ENCODE measurements at places on chromosomes 1 and 21.

GRCh38 chr1:236536540-236536939 lies 12.8 kb downstream of the LGALS8 start:
- no peak for DNase-seq

DNA sequence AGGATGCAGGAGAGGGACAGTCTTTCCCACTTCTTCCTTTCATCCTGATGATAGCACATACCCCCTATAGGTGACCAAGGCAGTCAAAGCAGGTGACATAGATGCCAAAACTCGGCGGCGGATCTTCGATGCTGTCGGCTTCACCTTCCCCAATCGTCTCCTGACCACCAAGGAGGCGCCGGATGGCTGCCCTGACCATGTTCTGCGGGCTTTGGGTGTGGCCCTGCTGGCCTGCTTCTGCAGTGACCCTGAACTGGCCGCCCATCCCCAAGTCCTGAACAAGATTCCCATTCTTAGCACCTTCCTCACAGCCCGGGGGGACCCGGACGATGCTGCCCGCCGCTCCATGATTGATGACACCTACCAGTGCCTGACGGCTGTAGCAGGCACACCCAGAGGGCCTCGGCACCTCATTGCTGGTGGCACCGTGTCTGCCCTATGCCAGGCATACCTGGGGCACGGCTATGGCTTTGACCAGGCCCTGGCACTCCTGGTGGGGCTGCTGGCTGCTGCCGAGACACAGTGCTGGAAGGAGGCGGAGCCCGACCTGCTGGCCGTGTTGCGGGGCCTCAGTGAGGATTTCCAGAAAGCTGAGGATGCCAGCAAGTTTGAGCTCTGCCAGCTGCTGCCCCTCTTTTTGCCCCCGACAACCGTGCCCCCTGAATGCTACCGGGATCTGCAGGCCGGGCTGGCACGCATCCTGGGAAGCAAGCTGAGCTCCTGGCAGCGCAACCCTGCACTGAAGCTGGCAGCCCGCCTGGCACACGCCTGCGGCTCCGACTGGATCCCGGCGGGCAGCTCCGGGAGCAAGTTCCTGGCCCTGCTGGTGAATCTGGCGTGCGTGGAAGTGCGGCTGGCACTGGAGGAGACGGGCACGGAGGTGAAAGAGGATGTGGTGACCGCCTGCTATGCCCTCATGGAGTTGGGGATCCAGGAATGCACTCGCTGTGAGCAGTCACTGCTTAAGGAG lies 2.9 kb downstream of the NCDN start:
- no peak for DNase-seq

- DNase-seq, result no peak
Measured at GRCh38 chr1:102089791-102090190, 93.1 kb upstream of the OLFM3 start.

DNA sequence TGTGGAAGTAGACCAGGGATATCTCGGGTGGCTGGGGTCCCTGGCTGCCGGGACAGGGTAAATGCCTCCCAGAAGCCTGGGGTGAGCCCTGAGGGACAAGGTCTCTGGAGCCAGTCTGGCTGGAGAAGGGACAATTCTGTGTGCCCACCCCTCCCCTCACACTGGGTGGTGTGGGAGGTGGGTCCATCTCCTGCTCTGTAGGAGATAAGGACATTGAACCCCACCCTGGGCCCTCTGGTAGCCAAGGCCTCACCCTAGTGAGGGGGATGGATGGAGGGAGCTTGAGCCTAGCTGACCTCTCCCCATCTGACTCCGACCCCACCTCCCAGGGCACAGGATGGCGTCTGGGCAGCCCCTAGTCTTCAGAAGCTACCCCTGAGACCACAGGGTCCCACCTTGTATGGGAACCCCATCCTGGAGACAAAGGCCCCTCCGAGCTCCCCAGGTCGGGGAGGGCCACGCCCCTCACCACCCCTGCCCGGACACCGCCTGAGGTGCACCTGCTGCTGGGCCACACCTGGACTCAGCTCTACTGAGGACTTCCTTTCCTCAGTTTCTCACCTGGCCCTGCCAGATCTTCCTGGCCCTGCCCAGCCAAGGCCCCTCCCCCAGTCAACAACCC lies 4.3 kb downstream of the AGRN start:
- no peak for DNase-seq

- no peak for DNase-seq
Measured at GRCh38 chr21:29669416-29669815, 270.4 kb downstream of the GRIK1 start.

DNA sequence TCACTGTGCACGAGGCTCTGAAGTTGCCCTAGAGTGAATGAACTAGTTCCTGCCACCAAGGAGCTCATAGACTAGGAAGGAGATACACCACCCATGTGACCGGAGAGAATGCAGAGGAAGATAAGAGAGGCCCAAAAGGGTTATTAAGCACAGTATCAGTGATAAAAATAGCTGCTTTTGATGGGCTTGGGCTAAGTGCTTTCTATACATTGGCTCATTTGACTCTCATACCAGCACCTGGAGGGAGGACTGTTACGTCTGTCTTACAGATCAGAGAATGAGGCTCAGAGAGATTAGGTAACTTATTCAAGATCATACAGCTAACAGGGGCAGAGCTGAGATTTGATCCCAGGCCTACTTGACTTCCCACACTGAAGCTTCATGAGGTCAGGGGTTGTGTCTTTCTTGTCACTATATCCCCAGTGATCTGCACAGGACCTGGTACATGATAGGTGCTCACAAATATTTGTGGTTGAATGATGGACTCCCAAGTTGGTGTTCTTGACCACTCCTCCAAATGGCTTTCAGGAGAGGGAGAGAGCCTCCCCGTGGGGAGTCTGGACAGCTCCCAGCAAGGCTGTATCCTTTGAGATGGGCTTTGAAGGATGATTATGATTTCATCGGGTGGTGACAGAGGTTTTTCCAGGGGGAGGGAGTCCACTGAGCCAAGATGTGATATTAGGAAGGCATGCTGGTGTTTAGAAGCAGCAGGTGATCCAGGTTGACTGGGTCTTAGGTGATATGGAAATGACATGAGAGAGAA lies 14.4 kb downstream of the PPFIA4 start:
- DNase-seq, result no peak

GRCh38 chr1:203017061-203017460 lies 9.2 kb upstream of the PPFIA4 start:
- no peak for DNase-seq

- no peak for DNase-seq
Measured at GRCh38 chr21:42146273-42146805, 72.6 kb upstream of the ABCG1 start.

- no peak for DNase-seq
Measured at GRCh38 chr1:6313393-6314200, 52.7 kb upstream of the GPR153 start.

- no peak for DNase-seq
Measured at GRCh38 chr1:153799016-153799415, 23.8 kb downstream of the SLC27A3 start.

GRCh38 chr1:89706700-89707012 lies 73.7 kb downstream of the LRRC8C start:
- DNase-seq, result no peak

GRCh38 chr1:22114083-22115012 lies 28.5 kb downstream of the WNT4 start:
- no peak for DNase-seq

- DNase-seq, result no peak
Measured at GRCh38 chr1:168512864-168513595, 30.8 kb downstream of the XCL2 start.

- DNase-seq, result peak; percentile 5
Measured at GRCh38 chr1:199122532-199123311, 483.9 kb downstream of the PTPRC start.

GRCh38 chr1:21911205-21912001 lies 25.7 kb downstream of the HSPG2 start:
- DNase-seq, result no peak

- no peak for DNase-seq
Measured at GRCh38 chr1:51344602-51345299, 14.4 kb upstream of the TTC39A start.

- no peak for DNase-seq
Measured at GRCh38 chr1:207029701-207030521, 2.6 kb downstream of the C1orf116 start.

DNA sequence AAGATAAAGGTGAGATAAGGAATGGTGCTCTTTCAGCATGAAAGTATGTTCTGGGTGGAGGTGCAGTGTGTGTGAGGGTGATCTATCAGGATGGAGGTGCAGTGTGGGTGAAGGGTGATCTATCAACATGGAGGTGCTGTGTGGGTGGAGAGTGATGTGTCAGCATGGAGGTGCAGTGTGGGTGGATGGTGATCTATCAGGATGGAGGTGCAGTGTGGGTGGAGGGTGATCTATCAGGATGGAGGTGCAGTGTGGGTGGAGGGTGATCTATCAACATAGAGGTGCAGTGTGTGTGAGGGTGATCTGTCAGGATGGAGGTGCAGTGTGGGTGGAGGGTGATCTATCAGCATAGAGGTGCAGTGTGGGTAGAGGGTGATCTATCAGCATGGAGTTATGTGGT lies 12.3 kb upstream of the MAP10 start:
- no peak for DNase-seq

GRCh38 chr1:31437433-31438037 lies 24.5 kb downstream of the SERINC2 start:
- no peak for DNase-seq

GRCh38 chr21:35575280-35575915 lies 484.9 kb downstream of the SETD4 start:
- DNase-seq, result peak; percentile 51

GRCh38 chr1:206002160-206002559 lies 1.0 kb downstream of the RAB7B start:
- DNase-seq, result no peak

DNA sequence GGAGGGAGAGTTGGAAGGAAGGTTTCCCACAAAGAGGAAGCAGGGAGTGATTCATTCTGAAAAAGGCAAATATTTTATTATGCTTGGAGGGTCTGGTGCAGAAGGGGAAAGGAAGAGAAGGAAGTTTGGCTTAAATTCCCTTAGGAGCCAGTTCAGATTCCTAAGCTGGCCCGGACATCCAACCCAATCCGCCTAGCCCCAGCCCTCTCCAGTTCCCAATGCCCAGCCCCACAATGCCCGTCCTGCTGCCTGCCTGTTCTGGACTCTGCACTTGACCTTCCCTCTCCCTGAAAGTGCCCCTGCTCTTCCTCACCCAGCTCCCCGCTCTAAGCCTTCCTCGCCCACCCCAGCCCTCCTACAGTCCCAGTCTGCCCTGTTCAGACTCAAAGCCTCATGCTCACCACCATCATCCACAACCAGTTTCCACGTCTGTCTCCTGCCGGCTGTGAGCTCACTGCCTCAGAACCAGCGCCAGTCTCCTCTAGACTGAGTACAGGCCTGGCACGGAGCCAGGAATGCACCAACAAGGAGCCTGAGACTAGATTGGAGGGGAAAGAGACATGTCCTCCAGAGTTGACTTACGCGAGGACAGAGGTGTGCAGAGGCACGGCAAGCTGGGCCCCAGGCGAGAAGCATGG lies 18.9 kb downstream of the CAPN2 start:
- DNase-seq, result peak; percentile 25

All from GM04504 (cell line).